ENCODE measurements at places on chromosomes 3 and 15.

- DNase-seq = no peak
Observed at GRCh38 chr3:42188376-42188775, 77.6 kb downstream of the CCK start.

- no peak for DNase-seq
Observed at GRCh38 chr3:52073490-52073889, 17.1 kb upstream of the DUSP7 start.

GRCh38 chr15:69117431-69117871 is 43.0 kb upstream of the GLCE start:
- no peak for DNase-seq

DNA sequence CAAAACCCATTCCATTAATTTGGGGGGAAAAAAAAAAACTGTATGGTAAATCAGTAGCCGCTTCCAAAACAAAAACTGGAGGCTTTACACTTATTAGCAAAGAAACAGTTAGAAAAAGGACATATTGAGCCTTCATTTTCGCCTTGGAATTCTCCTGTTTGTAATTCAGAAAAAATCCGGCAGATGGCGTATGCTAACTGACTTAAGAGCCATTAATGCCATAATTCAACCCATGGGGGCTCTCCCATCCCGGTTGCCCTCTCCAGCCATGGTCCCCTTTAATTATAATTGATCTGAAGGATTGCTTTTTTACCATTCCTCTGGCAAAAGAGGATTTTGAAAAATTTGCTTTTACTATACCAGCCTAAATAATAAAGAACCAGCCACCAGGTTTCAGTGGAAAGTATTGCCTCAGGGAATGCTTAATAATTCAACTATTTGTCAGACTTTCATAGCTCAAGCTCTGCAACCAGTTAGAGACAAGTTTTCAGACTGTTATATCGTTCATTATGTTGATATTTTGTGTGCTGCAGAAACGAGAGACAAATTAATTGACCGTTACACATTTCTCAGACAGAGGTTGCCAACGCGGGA is 9.4 kb upstream of the RPL24 start:
- DNase-seq = peak; percentile 41

GRCh38 chr3:123048480-123049237 is 18.2 kb upstream of the PDIA5 start:
- no peak for DNase-seq

- DNase-seq = no peak
Observed at GRCh38 chr15:44813231-44813630, 76.9 kb downstream of the TRIM69 start.

DNA sequence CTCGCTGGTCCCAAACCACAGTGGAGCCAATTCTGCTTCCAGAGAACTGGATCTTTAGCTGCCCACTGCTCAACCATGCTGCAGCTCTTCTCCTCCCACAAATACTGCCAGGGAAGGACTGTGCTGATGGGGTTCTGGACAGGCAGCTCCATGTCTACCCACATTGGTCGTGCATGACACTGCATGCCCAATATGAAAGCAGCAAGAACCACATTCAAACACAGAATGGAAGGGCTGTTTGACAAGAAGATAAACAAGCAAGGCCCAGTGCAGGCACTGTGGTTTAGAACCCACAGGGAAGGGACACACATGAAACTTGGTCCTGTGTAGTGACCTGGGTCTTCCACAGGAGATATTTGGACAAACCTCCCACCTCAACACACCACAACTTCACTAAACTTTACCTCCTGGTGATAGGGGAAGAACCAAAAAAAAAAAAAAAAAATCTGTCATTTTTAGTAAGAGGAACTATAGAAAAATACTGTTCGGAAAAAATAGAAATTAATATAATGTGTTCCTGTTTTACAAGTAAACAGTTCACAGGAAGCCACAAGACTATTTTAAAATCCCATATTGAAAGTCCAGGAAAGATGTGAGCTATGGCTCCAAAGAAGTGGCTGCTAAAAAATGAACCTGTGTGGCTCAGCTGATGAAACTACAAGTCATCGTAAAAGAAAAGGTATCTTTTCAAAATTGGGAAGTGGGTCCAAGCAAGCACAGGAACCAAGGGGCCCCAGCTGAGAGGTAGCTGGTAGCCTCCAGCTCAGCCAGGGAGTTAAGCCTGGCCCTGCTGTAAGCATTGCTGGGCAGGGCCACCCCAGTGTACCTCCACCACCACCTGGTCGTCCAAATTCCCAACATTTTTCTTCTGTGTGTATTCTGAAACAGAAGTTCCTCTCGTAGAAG is 77.7 kb upstream of the ACAN start:
- DNase-seq = no peak

DNA sequence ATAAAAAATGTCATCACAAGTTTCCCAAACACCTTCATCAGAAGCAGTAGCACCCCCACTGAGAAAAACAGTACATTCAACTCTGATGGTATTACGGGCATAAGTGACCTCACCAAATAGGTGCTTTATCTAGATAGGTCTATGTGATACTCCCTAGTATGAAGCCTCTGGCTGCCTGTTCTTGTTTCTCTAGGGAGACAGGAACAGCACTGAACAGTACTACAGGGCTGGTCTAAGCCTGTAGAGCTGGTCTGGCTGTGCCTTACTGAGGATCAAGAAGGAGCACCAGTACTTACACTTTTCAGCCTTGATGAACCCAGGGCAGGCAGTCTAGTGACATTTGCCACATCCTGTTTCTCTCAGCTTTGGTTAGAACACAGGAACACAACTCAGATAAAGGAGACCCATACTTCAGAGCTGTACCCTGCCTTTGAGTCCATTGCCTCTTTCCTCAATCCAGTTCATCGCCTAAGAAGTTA is 35.9 kb downstream of the OXNAD1 start:
- DNase-seq = no peak
